Karpas-422 (cell line): ENCODE measurements at places on chromosomes 7 and 10.
A peak's percentile ranks its signal among the peaks of the same experiment; 100 is the strongest.

DNA sequence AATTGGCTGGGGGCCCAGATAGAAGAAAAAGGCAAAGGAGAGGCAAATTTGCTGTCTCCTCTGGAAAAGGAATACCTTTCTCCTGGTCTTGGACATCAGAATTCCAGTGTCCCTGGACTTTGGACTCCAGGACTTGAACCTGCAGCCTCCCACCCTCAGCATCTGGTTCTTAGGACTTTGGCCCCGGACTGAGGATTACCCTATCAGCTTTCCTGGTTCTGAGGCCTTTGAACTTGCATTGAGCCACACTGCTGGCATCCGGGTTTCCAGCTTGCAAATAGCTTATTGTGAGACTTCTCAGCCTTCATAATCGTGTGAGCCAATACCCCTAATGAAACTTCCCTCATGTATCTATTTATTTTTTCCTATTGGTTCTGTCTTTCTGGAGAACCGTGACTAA, 68.3 kb downstream of the DNAH11 start:
- DNase-seq, result no peak

GRCh38 chr7:50264908-50265307, 39.6 kb upstream of the IKZF1 start:
- no peak for DNase-seq

DNA sequence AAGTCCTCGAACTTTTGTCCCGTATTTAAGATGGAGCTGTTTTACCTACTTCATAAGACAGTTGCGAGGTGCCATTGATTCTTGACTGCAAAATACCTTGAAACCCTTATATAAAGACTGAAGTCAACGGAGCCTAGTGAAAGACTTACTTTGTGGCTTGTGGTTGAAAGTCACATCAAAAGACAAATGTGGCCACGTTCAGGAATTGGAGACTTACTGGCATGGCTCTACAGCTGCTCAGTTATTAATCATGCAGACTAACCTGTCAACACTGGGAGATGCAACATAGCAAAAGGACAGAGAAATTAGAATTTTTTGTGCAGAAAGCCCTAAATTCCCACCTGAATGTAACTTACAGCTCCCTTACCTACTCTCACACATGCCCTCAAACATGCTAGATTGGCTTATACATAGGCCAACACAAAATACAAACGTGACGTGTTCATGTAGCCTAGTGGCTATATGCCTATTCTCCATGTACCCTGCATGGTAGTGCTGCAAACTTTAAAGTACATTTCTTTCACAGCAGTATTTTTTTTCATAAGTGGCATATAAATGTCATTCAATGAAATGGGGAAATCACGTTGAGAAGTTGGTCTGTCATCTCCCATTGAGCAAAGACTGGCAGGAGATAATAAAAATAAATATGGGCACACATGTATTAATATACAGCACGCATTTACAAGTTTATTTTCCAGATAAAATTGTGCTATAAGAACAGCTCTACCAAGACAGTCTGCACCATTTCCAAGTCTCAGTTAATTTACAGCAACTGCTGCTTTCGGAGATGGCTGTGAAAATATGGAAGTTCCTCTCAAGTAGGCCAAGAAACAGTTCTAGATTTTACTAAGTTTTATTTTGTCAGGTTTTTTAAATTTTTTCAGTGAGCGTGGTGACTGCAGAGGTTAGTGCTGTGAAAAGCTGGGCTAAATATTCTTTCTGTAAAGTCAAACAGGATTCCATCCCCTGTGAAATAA, 170.4 kb upstream of the C7orf33 start:
- DNase-seq, result no peak

- no peak for DNase-seq
These were observed 8.9 kb downstream of the COL1A2 start for GRCh38 chr7:94403546-94403945.

- DNase-seq, result no peak
These were observed 28.7 kb downstream of the FAM53B start for GRCh38 chr10:124715439-124715838.

- DNase-seq, result no peak
These were observed 42.3 kb upstream of the CYCS start for GRCh38 chr7:25167262-25167843.

DNA sequence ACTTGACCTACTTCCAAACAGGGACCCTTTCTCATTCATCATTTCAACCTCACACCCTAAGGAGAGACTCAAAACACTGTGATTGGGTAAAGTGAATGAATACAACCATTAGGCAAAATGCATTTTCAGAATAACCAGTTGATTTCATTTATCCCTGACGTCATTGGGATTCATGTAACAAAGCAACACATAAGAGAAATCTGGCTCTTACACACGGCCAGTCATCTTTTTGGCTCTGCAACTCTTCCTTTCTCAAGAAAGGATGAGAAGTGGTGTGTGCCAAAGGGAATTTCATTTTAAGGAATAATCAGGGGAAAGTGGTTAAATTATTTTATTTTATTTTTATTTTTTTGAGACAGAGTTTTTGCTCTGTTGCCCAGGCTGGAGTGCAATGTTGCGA, 83.1 kb downstream of the CPVL start:
- no peak for DNase-seq

DNA sequence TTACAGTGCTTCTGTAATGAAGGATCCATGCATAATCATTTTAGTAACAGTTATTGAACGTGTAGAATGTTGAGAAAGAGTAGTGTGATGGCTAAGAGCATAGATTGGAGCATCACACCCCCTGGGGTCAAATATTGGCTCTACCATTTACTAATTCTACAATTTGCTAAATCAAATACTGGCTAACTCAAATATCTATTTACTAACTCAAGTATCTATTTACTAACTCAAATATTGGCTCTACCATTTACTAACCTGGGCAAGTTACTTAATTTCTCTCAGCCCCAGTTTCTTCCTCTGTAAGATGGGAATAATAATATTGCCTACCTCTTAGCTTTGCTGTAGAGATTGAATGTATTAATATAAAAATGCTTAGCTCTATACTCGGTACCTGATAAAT, 64.0 kb downstream of the CDK14 start:
- DNase-seq, result no peak

- no peak for DNase-seq
These were observed 537.4 kb upstream of the PFKP start for GRCh38 chr10:2529945-2530344.

DNA sequence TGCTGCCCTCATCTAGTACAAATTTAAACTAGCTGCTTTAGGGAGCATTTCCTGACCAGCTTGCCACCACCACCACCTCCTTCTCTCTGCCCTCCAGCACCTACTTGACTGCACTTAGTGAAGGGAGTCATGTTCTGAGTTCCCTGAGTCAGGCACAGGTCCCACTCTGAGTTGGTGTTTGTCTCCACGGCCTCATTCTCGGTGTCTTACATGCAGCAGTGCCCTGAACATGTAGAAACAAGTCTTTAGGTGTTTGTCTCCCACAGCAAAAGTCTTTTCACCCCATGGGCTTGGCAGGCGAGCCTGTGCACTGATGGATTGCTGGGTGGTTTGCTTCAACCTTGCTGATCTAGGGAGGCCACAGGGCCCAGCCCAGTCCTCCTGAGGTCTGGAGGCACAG, 16.9 kb downstream of the TSPAN14 start:
- DNase-seq, result no peak

- no peak for DNase-seq
These were observed 54.6 kb upstream of the KIF5B start for GRCh38 chr10:32110790-32111189.

- DNase-seq, result peak; percentile 66
These were observed 286.1 kb upstream of the C7orf33 start for GRCh38 chr7:148304456-148304855.
